Activated CD4-positive, alpha-beta memory T cell treated with anti-CD3 and anti-CD28 coated beads for 36 hours (primary cell): ENCODE measurements at places on chromosomes 2 and 18. TPM values are rescaled to one million over a fixed set of nuclear protein-coding genes. Genes with fewer than 3 reads are reported as not detected.

The PLB1 gene
- 0.85 TPM for total RNA-seq

The GRHL1 gene
- 1.1 TPM for total RNA-seq

The IRS1 gene
- total RNA-seq: 2.1 TPM

GRCh38 chr2:72993147-72993932 is 76.0 kb downstream of the EMX1 start:
- H3K4me3 ChIP-seq: no peak overlapping the region
- H3K27ac ChIP-seq: no peak overlapping the region
- no peaks in the 10 kb centered on the region for H3K36me3 ChIP-seq
- DNase-seq: peak; percentile 40

DNA sequence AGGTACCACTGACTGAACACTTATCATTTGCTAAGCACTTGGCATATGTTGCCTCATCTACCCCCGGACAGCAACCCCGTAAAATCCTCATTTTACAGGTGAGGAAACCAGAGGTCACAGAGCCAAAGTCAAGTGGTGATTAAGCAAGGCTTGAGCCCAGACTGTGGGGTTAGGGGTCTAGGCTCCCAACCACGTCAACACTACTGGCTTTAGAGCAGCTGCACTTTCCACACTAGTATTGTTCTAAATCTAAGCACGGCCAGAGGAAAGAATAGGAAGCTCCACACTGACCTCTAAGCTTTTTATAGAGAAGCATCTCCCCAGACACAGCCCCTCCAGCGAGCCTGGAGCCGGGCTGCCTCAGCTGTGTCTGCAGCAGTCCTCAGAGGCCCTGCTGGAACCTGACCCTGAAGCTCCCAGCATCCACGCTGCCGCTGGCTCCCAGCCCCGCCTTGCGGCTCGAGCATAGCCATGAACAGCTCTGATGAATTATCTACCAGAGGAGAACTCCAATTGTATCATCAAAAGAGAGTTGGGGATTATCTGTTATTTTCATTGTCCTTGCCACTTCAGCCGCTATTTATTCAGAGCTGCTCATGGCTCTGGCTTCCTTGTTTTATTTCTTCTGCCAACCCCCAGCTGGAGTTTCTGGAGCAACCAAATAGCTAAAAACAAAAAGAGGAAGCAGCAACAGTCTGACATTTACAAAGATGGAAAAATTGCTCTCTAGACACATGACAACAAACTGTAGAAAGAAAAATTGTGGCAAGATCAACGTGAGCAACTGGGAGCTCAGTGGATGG is 62.2 kb upstream of the RTN4 start:
- H3K27ac ChIP-seq: no peak overlapping the region

- H3K4me1 ChIP-seq: peaks cover 17% of the 10 kb centered on the region
- H3K27me3 ChIP-seq: no peaks in the 10 kb centered on the region
- peaks cover 6% of the 10 kb centered on the region for H3K36me3 ChIP-seq
- H3K27ac ChIP-seq: no peak overlapping the region
- no peak for DNase-seq
Measured at GRCh38 chr2:84478867-84479266, 19.8 kb upstream of the SUCLG1 start.

GRCh38 chr18:56532176-56532840 is 106.1 kb downstream of the TXNL1 start:
- no peaks in the 10 kb centered on the region for H3K36me3 ChIP-seq
- no peak overlapping the region for H3K4me3 ChIP-seq
- no peak overlapping the region for H3K27ac ChIP-seq
